Fibroblast of skin of right biceps (primary cell): ENCODE measurements at places on chromosomes 6 and 20.
A peak's percentile ranks its signal among the peaks of the same experiment; 100 is the strongest.

DNA sequence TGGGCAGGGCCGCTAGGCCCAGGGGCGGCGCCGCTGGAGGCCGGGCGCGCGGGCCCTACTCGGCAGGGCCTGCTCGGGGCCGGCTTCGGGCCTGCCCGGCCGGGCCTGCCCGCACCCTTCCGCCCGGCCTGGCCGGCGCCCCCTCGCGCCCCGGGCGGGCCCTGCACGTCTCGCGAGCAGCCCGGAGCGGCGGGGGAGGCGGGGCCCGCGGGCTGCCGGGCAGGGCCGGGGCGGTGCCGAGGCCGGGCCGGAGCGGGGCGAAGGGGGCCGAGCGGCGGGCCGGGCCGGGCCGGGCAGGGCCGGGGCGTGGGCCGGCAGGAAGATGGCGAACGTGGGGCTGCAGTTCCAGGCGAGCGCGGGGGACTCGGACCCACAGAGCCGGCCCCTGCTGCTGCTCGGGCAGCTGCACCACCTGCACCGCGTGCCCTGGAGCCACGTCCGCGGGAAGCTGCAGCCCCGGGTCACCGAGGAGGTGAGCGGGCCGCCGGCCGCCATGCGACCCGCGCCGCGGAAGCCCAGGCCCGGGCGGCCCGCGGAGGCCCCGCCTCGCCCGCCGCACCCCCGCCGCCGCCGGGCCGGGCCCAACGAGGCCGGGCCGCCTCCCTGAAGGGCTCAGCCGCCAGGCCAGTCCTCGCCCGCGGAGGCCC lies at the start of gene NPEPL1:
Gene NPEPL1, plus strand, starts transcription at position 222 of the 647 bp plus-strand sequence. Its CDS starts 101 bp downstream, at position 323.
- peak; percentile 81 for DNase-seq

DNA sequence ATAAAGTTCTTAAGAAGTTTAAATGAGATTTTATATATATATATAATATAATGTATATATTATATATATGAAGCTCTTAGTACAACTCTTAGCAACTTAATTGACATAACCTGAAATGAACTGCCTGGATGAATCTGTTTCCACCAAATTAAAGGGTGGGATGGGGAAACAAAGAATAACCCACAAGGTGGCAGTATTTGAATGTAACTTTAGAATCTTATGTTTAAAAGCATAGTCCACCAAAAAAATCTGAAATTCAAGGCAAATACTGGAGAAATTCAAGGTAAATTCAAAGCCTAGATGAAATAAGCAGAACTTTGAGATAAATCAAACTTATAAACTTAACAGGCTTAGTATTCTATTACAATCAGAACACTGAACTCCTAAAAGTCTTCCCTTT lies 4.4 kb upstream of the IBTK start:
- DNase-seq = peak; percentile 37

- DNase-seq = peak; percentile 87
Observed at GRCh38 chr20:43583982-43584432, 6.7 kb upstream of the IFT52 start.

GRCh38 chr6:148423133-148423532 lies 80.5 kb downstream of the SASH1 start:
- no peak for DNase-seq

DNA sequence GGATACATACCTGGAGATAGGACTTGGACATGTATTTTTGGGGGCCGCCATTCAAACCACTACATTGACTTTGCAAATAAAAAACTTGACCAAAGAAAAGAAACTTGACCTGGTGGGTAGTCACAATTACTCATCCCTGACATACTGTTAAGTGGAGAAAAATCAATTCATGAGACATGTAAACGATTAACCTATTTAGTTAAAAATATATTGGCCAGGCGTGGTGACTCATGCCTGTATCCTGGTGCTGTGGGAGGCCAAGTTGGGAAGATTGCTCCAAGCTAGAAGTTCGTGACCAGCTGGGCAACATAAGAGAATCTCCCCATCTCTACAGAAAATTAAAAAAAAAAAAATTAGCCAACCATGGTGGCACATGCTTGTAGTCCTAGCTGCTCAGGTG lies 2.5 kb upstream of the SRSF12 start:
- no peak for DNase-seq

GRCh38 chr6:98877250-98877649 lies 42.9 kb downstream of the POU3F2 start:
- DNase-seq = no peak

GRCh38 chr6:27770724-27771123 lies 141.5 kb downstream of the OR2B2 start:
- DNase-seq = no peak

GRCh38 chr20:56391596-56392131 lies 351 bp downstream of the AURKA start:
- DNase-seq = peak; percentile 17

DNA sequence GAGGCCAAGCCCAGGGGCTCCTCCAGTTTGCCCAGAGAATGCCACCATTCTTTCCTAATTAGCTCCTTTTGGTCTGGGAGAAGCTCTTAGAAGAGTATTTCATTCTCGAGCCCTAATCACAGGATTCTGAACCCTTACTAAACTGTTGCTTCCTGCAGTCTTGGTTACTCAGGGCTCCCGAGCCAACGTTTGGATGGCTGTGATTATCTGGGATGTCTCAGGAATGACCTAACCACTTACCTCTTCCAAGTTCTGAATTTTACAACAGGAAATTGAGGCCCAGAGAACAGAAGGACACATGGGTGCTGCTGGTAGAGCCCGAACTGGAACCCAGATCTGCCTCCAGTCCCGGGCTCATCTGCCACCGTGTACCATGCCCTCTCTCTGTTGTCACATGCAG lies 22.2 kb upstream of the PNPLA1 start:
- DNase-seq = peak; percentile 37
